ENCODE measurements at places on chromosomes 12 and 14.

GRCh38 chr12:116055895-116056607 lies 221.4 kb downstream of the MED13L start:
- no peak for DNase-seq

- DNase-seq, result no peak
These were observed 5.6 kb downstream of the MSI1 start for GRCh38 chr12:120363274-120363855.

DNA sequence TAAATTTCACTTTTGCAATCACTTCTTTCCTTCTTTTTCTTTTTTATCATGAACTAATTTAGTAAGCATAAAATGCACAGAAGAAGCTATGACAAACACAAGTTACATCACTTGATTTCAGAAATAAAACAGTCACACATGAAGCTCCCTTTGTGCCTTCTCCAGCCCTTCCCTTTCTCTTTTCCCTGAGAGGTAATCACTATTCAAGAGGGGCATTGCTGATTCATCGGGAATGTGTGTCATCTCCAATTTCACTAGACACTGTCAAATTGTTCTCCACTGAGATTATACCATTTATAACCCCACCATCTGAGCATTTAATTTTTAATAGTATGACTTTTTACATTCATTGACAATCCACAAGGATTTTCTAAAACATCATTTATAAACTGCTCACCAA lies 91.6 kb upstream of the PTPRQ start:
- DNase-seq, result no peak

DNA sequence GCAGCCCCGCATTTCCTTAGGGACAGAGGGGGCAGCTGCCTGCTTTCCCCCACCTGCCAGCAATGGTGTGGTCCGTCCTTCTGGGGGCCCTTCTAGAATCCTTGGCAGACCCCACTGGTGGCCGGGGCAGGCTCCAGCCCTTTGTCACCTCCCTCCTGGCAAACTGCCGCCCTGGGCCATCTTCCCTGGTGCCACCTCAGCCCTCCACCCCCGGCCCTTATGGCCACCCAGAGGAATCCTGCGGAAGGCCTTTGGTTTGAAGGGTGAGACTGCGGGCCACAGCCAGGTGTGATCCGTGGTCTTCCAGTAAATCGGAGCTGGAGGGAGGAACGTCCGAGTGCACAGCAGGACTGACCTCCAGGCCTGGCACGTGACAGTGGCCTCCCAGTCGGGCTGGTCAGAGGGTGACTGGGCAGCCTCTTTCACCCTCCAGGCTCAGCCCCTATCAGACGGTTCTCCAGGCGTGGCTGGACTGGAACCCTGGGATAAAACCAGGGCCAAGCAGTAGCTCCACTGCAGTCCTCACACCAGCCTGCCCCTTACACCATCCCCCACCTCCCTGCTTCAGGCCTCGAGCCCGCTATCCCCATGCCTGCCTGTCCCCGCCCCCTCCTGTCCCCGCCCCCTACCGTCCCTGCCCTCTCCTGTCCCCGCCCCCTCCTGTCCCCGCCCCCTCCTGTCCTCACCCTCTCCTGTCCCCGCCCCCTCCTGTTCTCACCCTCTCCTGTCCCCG lies 12.4 kb downstream of the FBRSL1 start:
- no peak for DNase-seq

- DNase-seq, result no peak
These were observed 93.6 kb downstream of the TXNDC16 start for GRCh38 chr14:52458721-52459085.

DNA sequence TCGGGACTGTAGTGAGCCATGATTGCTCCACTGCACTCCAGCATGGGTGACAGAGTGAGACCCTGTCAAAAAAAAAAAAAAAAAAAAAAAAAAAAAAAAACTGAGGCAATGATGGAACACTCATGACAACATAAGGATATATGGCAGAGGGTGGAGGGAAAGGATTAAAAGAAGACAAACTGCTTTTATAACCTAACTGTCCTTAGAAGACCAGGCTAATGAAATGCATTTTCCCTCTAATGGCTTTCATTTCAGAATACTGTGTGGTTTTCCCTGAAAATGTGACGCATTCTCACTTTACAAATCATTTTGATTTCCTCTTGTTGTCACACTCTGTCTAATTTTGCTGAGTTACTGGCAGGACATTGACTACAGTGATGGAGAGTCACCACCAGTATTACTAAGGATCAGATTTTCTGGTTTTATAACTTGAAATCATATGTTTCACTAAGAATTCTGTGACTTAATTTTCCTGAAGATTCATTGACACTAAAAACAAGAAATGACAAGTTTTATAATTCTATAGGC lies 137.6 kb upstream of the SSTR1 start:
- no peak for DNase-seq

- no peak for DNase-seq
These were observed 237.9 kb upstream of the CCDC196 start for GRCh38 chr14:66248256-66248655.

GRCh38 chr12:106235770-106236169 lies 12.1 kb downstream of the CKAP4 start:
- DNase-seq, result no peak

DNA sequence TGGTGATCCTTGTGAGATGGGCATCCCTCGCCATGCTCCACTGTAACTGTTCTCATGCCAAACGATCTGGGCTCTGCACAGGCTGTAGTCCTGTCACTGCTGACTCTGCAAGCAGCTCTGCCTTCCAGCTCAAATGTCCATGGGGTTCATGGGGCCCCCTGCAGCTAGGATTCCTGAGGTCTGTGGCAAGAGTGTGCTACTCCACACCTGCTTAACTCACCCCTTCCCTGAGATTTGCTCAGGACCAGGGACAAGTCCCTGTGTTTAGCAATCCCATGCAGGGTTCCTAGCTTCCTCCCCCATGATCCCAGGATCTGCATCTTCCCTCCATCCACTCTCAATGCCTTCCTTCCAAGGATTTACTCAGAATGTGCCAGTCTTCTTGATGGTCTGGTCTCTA lies 241.0 kb downstream of the ASCL1 start:
- DNase-seq, result no peak

Data from activated CD4-positive, alpha-beta memory T cell treated with anti-CD3 and anti-CD28 coated beads, Interleukin-2, amount 10 ng/mL, durations not matched to agents 7 days and 5 days (primary cell).